AG20443 (cell line): ENCODE measurements at places on chromosomes 1 and 21.

GRCh38 chr1:182270731-182271130, 120.9 kb downstream of the GLUL start:
- DNase-seq = no peak

- no peak for DNase-seq
Observed at GRCh38 chr21:46363698-46364097, 39.7 kb downstream of the PCNT start.

DNA sequence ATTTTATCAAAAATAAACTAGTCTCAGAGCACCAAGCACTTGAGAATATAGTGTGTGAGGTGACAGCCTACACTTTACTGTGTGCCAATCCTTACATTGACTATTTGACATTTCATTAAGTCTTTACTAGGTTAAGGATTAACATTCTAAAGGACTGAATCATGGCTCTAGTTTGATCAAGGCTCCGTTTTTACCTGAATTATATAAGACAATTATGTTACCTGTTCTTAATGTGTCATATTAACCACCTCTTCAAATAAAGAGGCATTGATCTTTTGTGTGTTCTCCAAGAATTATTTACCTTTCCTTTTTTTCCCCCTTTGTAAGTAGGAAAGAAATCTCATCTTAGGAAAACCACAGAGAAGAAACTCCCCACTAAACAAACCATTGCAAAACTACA, 189.7 kb downstream of the HS2ST1 start:
- no peak for DNase-seq

GRCh38 chr1:235088907-235089306, 39.7 kb downstream of the TOMM20 start:
- no peak for DNase-seq

DNA sequence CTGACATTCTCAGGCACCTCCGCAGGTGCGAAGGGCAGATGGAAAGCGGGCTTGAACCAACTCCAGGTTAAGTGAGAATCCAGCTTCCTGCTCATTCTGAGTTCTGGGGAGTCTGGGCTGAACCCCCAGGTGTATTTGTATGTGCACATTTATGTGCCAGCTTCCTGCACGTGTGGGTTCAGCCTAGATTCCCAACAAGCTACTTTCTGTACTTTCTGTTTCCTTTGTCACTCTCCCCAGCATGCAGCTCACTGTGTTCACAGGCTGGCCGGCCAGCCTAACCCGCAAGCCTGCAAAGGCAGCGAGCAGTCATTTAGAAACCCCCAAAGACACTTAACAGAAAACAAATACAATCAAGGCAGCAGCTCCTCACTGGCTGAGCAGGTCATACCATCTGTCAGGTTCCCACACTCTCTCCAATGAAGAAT, 1.3 kb upstream of the IL19 start:
- DNase-seq = no peak
